Spinal cord (tissue), 10 donors: ENCODE measurements at places on chromosomes 1 and 21. TPM values are rescaled to one million over a fixed set of nuclear protein-coding genes. Genes with fewer than 3 reads are reported as not detected.

DNA sequence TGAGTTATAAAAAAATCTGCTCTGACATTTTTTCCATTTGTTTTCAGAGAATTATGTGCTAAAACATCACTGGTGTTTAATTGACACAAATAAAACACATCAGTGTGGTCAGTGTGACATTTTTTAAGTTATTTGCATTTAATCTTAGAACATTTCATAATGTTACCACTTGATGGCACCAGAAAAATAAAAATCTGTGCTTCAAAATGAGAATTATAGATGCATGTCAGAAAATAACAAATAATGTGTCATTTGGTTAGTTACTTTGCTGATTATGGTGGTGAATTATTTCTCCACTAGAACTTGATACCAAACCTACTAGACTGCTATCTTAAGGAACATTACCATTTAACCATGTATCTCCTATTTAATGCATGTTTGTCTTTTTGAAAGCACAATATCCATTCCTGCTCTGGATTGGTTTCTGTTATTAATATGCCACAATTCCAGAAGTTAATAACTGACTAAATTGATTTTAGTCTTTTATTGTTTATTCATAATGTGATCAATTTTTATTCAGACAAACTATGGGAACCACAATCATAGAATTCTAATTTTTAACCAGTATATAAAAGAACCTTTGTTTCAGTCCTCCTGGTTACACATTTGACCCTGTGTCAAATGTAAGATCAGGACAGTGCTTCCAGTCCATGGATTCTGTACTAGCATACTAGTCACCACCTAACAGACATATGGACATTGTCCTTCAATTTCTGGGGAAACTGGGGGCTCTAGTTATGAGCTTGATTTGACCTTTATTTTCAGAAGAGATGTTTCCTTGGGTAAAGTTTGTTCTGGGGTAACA, 81.0 kb downstream of the RPS6KC1 start:
- DNase-seq: no peak

DNA sequence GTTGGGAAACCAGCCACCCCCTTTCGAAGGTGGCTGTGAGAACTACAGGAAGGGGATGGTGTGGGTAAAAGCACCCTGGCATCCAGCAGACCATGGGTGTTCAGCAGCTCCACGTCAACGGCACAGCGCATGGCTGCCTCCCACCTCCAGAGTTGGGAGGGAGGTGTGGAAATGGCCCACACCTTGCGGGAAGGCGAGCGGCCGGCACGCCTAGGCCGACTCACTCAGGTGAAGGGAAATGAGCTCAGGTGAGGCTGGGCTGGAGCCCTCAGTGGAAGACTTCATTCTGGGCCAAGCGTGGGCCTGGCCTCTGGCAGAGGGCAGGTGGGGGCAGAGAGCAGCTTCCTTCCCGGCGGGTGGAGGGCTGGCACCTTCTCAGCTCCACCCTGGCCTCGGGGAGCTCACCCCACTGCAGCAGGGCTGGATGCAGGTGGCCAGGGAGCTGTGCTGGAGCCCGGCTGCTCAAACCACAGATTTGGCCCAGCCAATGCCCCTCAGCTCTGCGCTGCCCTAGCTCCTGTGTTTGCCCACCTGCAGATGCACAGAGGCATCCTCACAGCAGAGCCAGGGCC, 24.8 kb upstream of the ALDH4A1 start:
- no peak for DNase-seq

GRCh38 chr1:168717906-168718891, 10.8 kb downstream of the DPT start:
- no peak for DNase-seq

- DNase-seq: no peak
Observed at GRCh38 chr1:47241114-47242113, 9.4 kb upstream of the TAL1 start.

GRCh38 chr1:90155721-90156487, 161.0 kb downstream of the ZNF326 start:
- DNase-seq: no peak

GRCh38 chr1:65256860-65257708, 52.3 kb upstream of the DNAJC6 start:
- DNase-seq: no peak

Gene ANGPTL3
- polyA plus RNA-seq: not detected

DNA sequence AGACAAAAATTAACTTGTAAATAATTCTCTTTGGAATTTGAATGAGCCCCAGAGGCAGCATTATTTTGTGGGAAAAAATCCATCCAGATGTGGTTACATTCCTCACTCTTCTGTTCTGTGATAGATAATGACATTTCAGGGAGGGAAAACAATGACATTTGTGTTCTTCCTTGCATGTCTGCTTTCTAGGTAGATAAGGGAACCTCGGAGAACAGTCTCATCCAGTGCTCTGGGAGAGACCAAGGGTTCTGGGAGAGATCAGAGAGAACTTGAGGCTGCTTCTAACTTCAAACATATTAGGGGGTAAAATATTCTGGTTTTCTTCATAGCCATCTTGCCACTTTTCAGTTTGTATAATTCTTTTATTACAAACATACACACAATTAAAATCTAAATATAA, 269.2 kb downstream of the NEGR1 start:
- no peak for DNase-seq

- DNase-seq: no peak
Observed at GRCh38 chr1:43008115-43009060, 49.7 kb upstream of the SLC2A1 start.

- no peak for DNase-seq
Observed at GRCh38 chr21:23398726-23399125, 2208.6 kb downstream of the MRPL39 start.

DNA sequence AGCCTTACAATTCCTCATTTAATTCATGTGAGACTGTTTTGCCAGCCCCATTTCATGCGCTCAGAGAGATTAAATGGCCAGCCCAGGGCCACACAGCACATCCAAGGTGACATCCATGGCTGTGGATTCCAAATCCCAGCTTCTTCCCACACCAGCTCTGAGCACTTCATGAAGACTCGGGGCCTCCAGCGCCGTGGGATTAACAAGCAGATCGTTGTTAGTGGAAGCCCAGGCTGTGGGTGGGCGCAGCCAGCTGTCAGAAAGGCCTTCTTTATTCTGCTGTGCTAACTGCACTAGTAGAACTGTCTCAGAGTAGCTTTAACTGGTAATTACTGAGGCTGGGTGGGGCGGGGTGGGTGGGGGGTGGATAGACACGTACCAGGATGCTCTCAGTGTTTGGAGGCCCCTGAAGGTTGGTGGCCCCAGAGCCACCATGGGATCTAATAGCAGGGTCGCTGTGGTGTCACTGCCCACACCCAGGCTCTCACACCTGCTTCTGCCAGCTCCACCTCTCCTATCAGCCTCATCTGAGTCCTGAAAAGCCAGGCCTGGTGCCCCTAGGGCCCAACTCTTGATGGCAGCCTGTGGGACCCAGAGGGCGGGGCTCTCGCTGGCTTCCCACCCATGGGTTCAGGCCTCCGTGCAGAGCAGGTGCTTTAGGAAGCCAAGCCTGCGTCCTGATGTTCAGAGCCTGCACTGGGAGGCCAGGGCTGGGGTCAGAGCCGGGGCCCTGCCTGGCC, 3.4 kb downstream of the BMP8A start:
- no peak for DNase-seq

DNA sequence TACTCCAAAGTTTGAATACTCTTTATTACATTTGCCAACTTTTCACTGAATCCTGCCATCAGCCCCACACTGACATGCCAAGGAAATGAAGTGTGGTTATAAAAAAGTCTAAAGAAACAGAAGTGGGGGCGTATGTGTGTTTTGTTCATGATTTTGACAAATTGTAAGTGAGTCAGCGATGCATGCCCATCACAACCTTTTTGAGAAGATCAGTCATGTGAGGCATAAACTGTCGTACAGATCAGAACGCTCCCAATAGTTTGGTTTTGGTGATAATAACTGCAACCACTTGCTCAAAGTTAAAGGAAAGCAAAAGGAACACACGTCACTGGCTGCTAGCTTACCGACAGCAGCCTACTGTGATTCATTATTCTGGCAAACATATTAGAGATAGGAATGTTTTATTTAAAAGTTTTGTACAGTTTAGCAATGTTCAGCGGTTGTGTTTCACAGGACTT, 95.6 kb downstream of the RGS2 start:
- DNase-seq: no peak

DNA sequence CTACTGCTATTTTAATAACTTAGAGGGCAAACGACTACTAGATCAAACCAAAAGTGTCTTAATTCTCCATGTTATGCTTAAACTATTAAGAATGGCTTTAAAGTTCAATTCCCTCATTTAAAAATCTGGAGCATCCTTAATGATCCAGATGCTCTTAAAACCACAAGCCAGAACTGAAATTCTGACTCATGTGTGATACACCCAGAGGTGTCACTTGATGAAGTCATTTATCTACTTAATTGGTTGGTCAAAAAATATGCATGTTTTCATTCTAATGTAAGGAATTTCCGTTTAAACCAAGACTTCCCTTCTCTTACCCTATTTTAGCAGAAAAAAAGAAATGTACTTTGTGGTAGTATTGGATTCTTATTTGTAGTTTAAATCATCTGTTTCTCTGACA, 1261.2 kb upstream of the B3GALT2 start:
- DNase-seq: no peak

GRCh38 chr1:229410370-229410691, 23.6 kb downstream of the ACTA1 start:
- no peak for DNase-seq

Gene UCK2
- 25.3 TPM for polyA plus RNA-seq

GRCh38 chr1:211737115-211738035, 62.0 kb upstream of the NEK2 start:
- no peak for DNase-seq

GRCh38 chr1:12480748-12481362, 137.2 kb downstream of the DHRS3 start:
- DNase-seq: no peak

DNA sequence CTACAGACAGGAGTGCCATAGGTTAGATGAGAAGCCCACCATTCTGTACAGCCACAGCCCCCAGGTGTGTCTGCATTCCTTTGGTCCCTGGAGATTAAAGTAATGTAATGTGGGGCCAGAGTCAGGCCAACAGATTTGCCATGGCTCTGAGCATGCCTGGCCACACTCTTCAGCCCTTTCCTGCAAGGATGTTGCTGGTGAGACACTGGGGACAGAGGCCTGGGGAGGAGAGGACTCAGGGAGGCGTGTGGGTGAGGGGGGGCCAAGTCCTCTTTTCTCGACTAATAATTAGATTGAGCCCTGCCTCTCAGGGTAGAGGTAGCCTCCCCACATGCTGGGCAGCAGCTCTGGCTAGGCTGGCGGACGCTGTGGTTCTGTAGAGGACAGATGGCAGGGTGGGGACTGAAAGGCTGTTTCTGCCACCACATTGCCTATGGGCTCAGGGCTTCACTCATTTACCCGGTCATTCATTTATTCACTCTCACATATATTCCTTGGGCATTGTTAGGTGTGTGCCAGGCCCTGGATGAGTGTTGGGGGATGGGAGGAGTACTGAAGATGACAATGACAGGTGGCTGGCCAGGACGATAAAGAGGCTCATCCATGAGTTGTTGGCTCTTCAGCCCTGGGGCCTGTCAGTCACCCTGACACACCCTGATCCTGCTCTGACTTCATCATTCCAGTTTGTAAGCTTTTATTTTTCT, 7.1 kb upstream of the PRCC start:
- no peak for DNase-seq

DNA sequence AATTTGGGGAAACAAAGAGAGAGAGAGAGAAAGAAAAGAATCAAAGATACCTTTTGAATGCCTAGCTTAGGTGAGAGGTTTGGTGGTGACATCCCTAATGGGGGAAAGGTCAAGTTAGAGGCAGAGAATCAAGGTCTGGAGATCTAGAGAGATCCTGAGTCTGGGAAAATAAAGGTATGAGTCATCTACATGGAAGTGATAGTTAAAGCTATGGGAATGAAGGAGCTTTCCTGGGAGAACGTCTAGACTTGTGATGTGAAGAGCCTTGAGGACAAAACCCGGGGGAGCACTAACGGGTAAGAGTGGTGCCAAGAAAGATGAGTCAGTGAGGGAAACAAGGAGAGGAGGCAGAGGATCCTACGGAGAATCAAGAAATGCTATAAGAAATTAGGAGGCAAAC, 110.8 kb upstream of the RUNX1 start:
- no peak for DNase-seq

- DNase-seq: no peak
Observed at GRCh38 chr1:111422546-111423391, 4.8 kb downstream of the OVGP1 start.

- no peak for DNase-seq
Observed at GRCh38 chr1:175354080-175354479, 161.5 kb upstream of the KIAA0040 start.

- DNase-seq: no peak
Observed at GRCh38 chr1:233865902-233866301, 38.6 kb upstream of the SLC35F3 start.

Gene KCNC4
- 58.6 TPM for polyA plus RNA-seq

GRCh38 chr1:234536741-234537140, 57.8 kb upstream of the TARBP1 start:
- DNase-seq: peak; percentile 79

DNA sequence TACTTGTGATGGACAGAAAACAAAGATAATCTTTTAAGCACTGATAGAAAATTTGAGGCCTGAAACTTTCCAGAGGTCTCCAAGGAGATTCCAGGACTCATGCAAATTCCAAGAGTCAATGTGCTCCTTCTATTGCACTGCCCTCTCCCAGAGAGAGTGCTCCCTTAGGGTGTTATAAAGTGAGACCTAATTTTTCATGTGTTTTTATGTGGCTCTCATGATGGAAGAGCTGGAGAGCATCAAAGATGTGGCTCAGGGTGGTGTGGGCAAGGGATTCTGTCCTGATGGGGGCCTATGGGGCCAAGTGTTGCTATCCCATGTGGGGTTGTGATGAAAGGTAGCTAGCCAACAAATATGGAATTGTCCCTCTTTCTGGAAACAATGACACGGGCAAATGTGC, 101.3 kb downstream of the PRRX1 start:
- no peak for DNase-seq

DNA sequence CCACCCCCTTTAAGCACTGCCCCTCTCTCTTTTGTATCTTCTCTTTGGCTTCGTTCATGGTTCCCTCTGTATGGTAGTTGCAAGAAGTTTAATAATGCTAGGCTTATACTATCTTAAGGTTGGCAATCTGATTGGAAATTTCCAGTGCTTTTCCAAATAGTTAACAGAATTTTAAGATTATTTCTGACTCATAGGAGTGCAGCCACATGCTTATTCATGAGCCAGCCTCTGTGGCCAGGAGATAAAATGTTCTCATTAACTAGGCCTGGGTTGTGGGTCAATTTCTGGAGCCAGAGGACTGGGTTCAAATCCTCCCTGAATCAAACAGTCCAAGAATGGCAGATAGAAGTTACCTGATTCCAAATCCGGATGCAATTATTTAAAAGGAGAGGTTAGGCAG, 103.1 kb downstream of the ATP6V1G3 start:
- DNase-seq: no peak

Gene HSD17B7
- 34.1 TPM for polyA plus RNA-seq

DNA sequence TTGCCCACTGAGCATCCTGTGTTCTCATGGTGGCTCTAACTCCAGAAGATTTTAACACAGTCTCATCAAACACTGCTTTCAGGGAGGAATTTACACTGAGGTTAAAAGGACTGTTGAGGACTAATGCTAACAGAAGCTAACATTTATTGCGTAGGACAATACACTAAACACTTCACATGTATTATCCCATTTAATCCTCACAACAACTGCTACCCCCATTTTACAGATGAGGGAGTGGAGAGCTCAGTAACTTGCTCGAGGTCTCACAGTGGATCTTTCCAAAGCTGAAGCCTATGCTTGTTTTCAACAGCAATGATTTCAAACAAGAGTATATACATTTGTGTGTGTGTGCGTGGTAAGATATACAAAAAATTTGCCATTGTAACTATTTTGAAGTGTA, 13.9 kb downstream of the ATF3 start:
- no peak for DNase-seq

GRCh38 chr1:28966617-28967016, 52.2 kb downstream of the EPB41 start:
- DNase-seq: no peak

Gene ANGPTL1
- 4.9 TPM for polyA plus RNA-seq
